ENCODE measurements at places on chromosomes 7 and 10.

- DNase-seq, result no peak
Observed at GRCh38 chr7:86937363-86937878, 122.0 kb downstream of the ELAPOR2 start.

DNA sequence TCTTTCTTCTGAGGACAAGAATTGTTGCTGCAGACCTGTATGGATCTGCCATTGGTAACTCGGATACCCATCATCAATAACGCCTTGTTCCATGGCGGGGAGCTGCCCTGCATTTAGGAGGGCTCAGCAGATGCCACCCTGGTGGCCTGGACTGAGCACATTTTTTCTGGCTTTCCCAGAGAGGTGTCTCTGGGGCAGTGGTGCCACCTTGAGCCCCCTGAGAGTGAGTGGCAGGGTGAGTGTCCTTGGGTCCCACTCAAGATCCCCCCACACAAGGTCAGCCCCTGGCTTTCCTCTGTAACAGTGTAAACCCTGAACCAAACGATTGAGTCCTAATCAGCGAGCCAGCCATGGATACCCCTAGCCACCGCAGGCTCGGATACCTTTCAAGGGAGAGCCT, 258.6 kb downstream of the GLRX3 start:
- DNase-seq, result no peak

GRCh38 chr10:18616337-18616736, 35.0 kb downstream of the NSUN6 start:
- DNase-seq, result no peak

- DNase-seq, result no peak
Observed at GRCh38 chr7:37377231-37377630, 71.4 kb downstream of the ELMO1 start.

GRCh38 chr7:35280902-35281301, 27.0 kb upstream of the TBX20 start:
- DNase-seq, result no peak

GRCh38 chr10:7520507-7521485, 110.0 kb upstream of the SFMBT2 start:
- no peak for DNase-seq

DNA sequence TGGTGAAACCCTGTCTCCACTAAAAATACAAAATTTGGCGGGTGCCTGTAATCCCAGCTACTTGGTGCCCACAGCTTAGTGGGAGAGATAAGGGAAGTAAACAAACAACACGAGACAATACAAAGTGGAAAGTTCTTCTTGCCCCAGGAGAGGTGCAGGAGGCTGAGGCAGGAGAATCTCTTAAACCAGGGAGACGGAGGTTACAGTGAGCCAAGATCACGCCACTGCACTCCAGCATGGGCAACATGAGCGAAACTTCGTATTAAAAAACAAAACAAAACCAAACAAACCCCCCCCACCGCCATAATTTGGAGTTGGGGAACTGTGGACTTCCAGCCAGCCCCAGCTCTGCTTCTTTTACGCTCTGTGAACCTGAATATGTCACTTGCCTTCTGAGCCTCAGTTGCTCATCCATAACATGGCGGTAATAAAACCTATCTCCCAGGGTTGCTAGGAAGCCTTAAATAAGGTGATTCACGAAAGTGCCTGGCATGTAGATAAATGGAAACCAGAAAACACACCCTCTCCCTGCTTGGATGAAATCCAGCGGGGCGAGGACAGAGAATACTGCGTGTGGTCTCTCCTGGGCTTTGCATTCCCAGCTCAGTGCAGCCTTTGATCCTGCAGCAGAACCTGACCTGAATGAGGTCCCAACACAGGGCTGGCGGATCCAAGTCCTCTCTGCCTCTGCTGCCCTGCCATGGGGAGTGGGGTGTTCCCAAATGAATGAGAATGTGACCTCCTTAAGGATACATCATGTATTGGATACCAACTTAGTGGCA, 10.2 kb downstream of the MLXIPL start:
- DNase-seq, result peak; percentile 66

- DNase-seq, result no peak
Observed at GRCh38 chr7:110264288-110264687, 826.6 kb upstream of the LRRN3 start.

GRCh38 chr7:15558756-15559155, 3.1 kb downstream of the AGMO start:
- peak; percentile 70 for DNase-seq

Measured in epithelial cell of esophagus (primary cell).